ENCODE measurements at places on chromosomes 2 and 18.

DNA sequence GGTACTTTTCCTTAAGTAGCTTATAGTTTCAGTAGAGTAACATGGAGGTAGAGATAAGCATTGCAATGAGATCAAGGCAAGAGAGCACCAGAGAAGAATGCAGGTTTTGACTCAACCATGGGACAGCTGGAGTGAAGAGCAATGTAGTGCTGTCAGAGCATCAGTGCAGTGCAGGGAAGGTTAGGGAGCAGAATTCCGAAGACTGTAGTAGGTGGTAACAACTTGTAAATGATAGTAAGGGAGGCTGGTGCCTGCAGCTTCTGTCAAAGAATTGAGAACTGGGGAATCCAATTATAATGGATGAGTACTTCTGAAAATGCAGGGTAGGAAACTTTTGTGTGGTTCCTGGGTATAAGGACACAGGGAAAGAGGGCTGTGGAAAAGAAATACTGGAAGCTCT is 183.2 kb downstream of the KCNS3 start:
- DNase-seq, result no peak

DNA sequence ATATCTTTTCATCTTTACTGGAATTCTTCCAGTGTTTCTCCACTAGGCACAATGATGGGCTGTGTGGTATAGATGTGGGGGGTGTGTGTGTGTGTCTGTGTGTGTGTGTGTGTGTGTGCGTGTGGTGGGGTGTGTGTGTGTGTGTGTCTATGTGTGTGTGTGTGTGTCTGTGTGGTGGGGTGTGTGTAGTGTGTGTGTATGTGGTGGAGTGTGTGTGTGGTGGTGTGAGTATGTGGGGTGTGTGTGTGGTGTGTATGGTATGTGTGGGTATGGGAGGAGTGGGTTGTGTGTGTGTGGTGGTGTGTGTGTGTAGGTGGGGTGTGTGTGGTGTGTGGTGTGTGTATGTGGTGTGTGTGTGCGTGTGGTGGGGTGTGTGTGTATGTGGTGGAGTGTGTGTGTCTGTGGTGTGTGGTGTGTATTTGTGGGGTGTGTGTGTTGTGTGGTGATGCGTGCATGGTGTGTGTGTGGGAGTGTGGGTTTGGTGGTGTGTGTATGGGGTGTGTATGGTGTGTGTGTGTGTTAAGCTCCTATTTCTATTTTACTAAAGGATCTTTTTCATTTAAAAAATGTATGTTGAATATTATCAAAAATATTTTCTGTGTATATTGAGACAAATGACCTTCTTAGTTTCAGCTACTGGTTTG is 84.2 kb downstream of the IRS1 start:
- no peak for DNase-seq

GRCh38 chr2:134745023-134745422 is 26.2 kb upstream of the TMEM163 start:
- DNase-seq, result no peak

- DNase-seq, result no peak
Observed at GRCh38 chr2:231621051-231621879, 28.6 kb downstream of the TEX44 start.

DNA sequence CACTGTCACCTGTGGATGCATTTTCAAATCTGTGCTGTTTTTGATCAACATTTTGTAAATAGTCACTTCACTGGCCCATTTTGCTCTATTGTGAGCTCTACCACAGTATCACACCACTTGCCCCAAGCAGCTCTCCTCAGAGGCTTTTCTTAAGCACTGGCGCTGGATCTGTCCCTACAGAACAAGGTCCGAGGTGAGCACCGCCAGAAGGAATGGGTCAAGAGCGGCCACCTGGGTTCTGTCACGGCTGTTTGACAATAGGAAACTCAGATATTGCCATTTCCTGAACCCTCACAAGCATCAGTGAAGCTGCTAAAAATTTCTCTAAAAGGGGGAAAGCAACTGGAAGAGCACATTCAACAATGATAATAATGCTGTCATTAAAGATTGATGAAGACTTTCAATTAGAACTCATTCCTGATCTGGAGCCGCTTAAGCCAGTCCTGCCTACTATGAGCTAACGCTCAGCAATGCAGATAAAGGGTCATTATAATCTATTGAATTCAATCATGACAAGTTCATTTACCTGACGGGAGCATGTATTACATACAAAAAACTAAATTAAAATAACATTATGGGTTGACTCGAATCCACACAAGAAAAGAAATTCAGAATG is 514.0 kb downstream of the GALR1 start:
- DNase-seq, result no peak

- DNase-seq, result no peak
Observed at GRCh38 chr2:228469721-228470120, 288.2 kb upstream of the SPHKAP start.

DNA sequence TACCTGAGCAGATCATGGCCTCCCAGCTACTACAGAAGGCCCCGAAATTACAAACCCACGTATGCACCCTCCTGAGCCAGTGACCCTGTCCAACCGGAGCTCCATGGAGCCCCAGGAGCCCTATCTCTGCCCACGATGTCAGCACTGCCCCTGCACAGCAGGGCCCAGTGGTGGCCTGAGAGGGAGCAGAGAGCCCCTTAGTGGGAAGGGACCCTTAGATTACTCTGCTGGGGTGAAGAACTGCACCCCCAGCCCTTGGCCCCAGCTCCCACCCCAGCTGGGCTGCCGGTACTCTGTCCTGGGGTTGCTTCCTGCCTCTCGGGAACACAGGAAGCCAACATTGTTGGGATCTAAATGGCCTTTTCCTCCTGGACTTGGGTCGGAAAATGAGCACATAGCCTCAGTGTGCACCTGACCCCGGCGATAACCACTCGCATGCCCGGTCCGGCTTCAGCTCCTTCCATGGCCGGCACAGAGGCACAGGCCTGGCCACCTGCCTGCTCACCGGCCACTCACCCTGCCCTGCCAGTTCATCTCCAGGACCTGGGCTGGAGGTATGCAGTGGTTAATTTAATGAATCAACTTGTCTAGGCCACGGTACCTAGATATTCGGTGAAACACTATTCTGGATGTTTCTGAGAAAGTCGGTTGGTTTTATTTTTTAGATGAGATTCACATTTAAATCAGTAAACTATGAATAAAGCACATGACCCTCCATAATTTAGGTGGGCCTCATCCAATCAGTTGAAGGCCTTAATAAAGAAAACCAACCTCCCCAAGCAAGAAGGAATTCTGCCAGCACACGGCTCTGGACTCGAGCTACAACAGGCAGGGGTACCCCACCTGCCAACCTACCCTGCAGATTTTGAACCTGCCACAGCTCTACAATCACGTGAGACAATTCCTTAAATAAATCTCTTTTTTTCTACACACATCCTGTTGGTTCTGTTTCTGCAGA is 19.2 kb downstream of the TNS1 start:
- DNase-seq, result no peak

DNA sequence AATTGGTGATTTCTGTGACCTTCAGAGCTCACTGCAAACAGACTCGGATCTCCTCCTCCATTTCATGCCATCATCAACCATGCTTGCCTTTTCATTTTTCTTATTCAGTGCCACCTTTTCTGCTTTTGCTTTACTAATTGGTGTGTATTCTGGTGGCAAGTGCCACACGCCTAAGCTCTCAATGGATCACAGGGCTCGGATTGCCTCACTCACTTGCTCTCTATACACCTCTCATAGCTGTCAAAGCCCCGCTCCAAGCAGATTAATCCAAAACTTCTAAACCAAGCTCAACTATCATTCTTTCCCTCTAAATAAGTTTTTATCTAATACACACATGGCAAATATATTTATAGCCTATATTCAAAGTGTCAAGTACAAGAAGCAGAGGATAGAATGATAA is 86.4 kb downstream of the PLEKHM3 start:
- DNase-seq, result no peak

- DNase-seq, result no peak
Observed at GRCh38 chr18:23953984-23954383, 60.6 kb upstream of the TTC39C start.

- DNase-seq, result no peak
Observed at GRCh38 chr18:63763831-63764600, 11.2 kb upstream of the SERPINB7 start.

GRCh38 chr2:229675569-229675968 is 38.8 kb downstream of the DNER start:
- DNase-seq, result no peak

- no peak for DNase-seq
Observed at GRCh38 chr18:59075923-59076322, 63.8 kb upstream of the SEC11C start.

DNA sequence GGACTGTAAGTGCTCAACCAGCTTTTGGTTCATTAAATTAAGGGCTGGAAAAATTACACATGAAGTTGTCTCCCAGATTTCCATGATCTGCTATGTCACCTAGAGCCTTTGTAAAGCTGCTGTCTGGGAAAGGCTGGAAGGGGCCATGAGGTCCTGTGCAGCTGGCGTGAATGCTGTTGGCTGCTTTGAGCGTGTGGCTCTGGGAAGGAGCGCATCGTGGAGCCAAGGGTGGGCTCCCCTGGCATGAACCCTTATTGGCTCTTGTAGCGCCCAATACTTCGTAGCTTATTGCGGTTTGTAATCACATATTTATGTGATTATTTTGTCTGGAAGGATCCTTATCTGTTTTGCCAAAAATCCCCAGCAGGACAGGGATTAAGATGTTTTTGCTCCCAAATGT is 70.5 kb upstream of the LMAN1 start:
- no peak for DNase-seq

GRCh38 chr2:229202646-229203045 is 68.4 kb downstream of the PID1 start:
- no peak for DNase-seq

GRCh38 chr2:147026664-147027295 is 818.0 kb upstream of the ACVR2A start:
- no peak for DNase-seq

DNA sequence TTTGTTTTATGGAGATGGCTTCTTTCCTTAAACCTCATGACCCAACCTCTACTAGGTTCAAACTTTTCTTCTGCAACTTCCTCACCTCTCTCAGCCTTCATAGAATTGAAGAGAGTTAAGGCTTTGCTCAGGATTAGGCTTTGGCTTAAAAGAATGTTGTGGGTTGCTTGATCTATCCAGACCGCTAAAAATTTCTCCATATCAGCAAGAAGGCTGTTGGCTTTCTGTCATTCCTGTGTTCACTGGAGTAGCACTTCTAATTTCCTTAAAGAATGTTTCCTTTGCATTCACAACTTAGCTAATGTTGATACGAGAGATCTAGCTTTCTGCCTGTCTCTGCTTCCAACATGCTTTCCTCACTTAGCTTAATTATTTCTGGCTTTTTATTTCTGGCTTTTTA is 58.1 kb upstream of the KYNU start:
- DNase-seq, result no peak

GRCh38 chr2:46559261-46559660 is 79.9 kb downstream of the TMEM247 start:
- DNase-seq, result no peak

DNA sequence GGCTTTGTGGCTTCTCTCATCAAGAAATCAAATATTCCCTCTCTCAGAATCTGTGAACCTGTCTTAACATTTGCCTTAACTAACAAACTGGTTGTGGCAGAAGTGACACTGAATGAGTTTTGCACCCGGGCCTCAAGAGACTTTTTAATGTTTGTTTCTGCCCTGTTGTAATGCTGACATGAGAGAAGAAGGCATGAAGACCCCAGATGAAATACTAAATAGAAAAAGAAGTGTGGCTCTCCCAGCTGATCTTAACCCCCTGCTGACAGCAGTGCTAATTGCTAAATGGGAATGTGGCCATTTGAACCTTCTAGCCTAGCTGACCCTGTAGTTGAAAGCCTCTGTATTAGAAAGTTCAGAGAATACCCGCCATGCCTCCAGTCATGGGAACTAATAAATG is 261.2 kb downstream of the CTNNA2 start:
- no peak for DNase-seq

GRCh38 chr2:30798536-30798991 is 8.7 kb downstream of the CAPN13 start:
- DNase-seq, result no peak

DNA sequence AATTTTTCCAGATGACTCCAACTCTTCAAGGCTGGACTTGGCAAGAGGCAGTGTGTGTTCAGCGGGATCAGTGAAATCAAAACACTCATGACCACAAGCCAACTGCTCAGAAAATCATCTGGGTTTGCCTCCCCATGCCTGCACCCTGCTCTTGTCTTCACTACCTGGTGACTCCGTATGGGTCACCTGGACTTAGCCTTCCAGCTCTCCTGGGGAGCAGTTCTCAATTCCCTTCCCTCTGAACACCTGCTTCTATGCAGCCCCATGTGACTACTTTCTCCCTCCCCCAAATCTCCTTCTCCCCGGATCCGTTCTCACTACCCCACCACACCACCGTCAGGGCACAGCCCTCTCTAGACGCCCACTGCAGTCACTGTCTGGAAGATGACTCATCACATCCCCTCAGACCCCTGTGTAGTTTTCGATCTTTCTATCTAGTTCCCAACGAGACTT is 130.2 kb upstream of the ID2 start:
- peak; percentile 29 for DNase-seq

- DNase-seq, result no peak
Observed at GRCh38 chr18:8283891-8284585, 325.2 kb upstream of the RAB12 start.

DNA sequence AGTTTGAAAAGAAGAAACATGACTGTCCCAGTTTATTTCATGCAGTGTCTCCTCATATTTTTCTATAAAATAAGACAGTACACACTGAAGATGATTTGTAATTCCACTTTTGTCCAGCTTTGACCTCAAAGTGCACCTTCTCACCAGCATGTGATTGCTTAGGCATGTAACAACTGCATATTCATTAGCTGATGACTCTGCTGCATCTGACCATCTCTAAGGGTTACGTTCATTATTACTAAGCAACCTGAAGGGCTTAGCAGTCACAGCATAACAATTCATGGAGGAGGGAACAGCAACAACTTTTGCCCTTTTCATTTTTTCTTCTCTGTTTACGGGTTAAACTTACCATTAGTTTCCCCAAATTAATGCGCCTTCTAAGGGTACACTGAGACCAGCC is 330.6 kb upstream of the PIK3C3 start:
- no peak for DNase-seq
